H7 (cell line): ENCODE measurements at places on chromosomes 1 and 21. TPM values are rescaled to one million over a fixed set of nuclear protein-coding genes. Genes with fewer than 3 reads are reported as not detected.
A peak's percentile ranks its signal among the peaks of the same experiment; 100 is the strongest.

GRCh38 chr1:6342056-6342455, 51.5 kb downstream of the ACOT7 start:
- no peak for DNase-seq

GRCh38 chr21:35811191-35811806, 249.0 kb downstream of the SETD4 start:
- peak; percentile 20 for DNase-seq

DNA sequence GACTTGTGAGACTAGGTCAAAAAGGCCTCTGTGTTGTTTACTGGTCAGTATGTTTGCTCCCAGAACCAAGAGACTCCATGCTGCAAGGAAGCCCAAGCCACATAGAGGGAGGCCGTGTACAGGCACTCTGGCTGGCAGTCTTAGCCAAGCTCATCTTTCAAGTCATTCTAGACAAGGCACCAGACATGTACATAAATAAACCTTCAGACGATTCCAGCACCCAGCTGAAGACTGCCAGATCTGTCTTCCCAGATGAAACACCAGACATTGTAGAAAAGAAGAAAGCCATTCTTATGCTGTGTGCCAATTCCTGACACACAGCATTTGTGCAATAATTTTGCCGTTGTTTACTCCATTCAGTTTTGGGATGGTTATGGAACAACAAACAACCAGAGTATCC, 595.5 kb downstream of the KIF26B start:
- DNase-seq = no peak

DNA sequence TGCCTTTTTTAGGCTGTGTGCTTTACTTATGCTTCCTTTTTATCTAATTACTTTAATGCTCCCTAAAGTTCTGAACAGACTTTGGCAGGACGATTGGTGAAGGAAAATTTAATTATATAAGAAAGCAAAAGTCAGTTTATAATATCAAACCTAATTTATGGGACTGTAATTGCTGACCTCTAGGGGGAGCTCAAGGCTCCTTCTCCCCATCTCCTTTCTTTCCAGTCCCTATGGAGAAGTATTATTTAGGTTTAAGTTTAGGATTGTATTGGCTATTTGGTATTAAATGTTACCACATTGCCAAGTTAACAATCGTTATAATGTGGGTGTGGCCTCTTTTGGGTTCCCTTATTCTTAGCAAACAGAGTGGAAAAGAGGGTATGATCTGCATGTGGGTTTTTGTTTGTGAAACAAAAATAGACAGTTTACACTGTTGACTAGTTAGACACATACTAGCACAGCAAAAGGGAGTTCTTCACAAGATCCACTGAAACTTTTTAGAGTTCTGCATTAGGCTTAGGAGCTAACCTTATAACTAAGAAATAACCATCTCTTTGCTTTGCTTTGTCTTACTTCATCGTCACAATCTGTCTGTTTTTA, 48.2 kb upstream of the TNFSF4 start:
- DNase-seq = peak; percentile 64

DNA sequence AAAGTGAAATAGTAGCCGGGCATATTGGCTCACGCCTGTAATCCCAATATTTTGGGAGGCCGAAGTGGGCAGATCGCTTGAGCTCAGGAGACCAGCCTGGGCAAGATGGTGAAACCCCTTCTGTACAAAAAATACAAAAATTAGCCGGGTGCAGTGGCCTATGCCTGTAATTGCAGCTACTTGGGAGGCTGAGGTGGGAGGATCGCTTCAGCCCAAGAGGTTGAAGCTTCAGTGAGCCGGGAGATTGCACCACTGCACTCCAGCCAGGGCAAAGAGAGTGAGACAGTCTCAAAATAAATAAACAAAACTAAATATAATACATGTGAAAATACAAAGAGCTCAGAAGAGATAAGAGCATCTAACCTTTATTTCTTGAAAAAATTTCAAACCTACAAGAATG, 2.3 kb upstream of the MSTO1 start:
- DNase-seq = no peak

Gene IVL
- not detected in 2 replicates for total RNA-seq

GRCh38 chr1:55359611-55360010, 144.4 kb upstream of the USP24 start:
- DNase-seq = no peak
